DMS79 (cell line): ENCODE measurements at places on chromosomes 5 and 9.

GRCh38 chr5:14580398-14581034 lies 1.1 kb upstream of the OTULINL start:
- DNase-seq, result no peak

GRCh38 chr5:150490296-150490669 lies 17.6 kb upstream of the NDST1 start:
- DNase-seq, result no peak

GRCh38 chr9:118268046-118268445 lies 563.8 kb downstream of the TLR4 start:
- DNase-seq, result no peak

DNA sequence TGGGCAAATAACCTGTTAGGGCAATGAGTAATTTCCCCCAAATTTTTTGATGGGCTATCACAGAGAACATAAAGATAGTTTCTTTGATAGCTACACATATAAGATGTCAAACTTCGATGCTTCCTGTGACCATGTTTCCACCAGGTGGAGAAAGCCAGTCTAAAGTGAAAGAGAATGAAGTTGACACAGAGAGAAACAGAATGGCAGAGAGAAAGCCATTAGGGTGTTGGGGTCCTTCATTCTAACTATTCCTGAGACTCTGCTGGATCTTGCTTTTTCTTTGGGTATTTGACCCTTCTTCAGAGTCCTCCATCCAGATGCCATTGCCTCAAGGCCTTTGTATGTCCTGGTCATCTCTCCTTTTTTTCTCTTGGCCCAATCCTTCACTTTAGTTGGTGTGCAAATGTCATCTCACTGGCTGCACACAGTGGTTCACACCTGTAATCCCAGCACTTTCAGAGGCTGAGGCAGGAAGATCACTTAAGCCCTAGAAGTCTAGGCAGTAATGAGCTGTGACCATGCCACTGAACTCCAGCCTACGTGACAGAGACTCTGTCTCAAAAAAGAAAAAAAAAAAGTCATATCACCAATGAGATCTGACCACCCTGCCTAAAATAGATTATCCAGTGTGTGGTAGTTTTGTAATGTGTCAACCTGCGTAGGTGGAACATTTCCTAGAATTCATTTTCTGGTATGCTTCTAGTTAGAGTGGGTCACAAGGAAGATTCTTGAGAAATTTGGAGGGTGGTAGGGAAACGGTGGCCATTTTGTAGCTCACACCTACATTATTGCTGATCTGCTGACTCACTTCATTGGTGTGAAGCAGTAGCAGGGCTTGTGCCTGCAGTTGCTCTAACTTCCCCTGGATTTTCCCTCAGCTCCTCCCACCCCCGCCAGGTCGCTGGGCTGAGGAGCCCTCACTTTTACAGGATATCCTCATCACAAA lies 20.8 kb upstream of the KIF2A start:
- no peak for DNase-seq

- DNase-seq, result no peak
Measured at GRCh38 chr5:37811866-37812265, 28.0 kb downstream of the GDNF start.

DNA sequence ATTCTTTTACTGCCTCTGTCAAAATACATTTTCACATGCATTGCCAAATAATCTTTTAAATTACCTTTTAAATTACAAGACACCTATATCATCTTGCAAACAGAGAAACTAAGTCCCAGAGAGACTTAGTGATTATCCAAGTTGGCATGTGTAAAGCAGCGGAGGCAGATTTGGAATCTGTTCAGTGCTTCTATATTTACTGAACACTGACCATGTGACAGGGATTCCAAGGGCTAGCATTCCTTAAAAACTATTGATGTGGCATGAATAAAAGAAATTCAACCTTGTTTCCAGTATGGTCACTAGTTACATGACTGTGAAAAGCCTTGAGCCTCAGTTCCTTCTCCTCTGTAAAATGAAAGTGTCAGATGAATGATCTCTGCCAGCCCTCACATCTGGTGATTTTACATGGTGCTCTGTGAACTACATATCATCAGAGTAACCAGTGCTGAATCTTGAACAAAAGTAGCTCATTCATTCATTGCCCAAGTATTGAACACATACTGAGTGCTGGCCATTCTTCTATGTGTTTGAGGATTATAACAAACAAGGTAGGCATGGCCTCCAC lies 71.9 kb upstream of the PPP1R2B start:
- no peak for DNase-seq
